ENCODE measurements at places on chromosomes 7 and 10. TPM values are rescaled to one million over a fixed set of nuclear protein-coding genes. Genes with fewer than 3 reads are reported as not detected.
A peak's percentile ranks its signal among the peaks of the same experiment; 100 is the strongest.

DNA sequence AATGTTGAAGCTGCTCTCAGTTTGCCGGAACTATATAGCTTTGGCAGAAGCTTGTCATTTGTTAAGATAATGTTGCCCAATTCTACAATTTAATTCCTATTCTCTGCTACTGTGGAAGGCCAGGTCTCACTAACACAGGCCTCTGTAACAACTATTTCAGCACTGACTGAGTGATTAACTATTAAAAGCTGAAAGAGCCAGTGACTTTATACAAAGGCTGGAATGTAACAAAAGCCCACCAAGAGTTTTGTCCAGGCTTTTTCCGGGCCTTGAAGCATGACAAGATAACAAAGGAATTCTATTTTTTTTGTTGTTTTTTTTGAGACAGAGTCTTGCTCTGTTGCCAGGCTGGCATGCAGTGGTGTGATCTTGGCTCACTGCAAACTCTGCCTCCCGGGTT, 795.6 kb downstream of the PHTF2 start:
- DNase-seq: no peak

DNA sequence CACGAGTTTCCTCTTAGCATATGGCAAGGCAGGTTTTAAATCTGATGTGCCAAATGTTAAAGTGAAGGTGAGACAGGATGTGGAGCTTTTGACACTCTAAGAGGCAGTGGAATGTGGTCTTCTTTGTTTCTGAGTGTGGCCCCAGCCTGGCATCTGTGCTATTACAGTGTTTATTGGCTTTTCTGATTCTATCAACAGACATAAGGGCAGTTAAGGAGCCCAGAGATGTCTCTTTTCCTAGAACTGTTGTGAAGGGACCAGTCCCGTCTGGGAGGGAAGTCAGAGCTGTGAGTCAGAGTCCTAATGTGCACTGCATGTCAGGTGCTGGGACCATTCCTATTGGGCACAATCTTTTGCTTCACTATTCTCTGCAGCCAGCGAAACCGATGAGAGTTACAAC, 32.5 kb downstream of the TRUB1 start:
- DNase-seq: no peak

HMX2 gene
- total RNA-seq: not detected

DNA sequence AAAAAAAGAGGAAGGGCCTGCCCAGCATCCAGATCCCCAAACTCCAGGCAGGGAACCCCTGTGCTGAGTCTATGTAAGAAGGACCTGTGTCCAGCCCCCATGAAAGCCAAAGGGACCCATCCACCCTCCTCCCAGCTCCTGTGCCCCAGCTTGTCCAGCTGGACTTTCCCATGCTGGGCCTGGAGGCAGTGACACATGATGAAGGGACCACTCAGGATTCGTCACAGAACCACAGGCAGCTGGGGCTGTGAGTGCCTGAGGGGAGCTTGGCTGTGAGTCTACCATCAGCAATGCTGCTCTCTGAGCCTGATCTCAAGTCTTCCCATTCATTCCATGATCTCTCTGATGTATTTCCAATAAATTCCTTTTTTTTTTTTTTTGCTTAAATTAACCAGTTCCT, 36.2 kb upstream of the MNX1 start:
- no peak for DNase-seq

NPY4R gene
- total RNA-seq: not detected

AKR1C3 gene
- total RNA-seq: 92.2 TPM

DNA sequence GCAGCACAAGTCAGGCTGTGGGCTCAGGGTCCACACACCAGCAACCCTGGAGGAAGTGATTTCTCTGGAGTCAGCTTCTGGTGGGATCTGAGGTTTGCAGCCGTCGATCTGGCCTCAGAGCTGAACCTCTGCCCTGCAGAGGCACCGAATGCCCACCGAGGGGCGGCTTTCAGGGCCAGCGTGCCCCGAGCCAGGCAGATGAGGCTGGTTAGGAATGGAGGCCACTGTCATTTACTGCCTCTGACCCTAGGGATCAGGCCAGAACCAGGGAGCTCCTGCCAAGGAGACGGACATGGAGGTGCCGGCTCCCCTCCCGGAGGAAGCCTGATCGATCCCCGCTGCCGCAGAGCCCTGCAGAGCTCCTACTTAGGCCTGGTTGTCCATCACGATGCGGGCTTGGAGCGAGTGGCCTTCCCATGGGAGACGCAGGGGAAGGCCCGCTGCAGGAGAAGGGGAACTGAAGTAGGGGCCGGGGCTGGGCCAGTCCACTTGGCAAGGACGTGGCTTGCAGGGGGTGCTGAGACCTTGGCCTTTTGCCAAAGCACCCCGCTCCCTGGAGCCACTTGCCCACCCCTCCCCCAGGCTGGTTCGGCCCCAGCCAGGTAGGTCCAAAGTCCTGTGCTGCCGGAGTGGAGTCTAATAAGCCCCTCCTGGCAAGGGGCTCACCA, 19.6 kb upstream of the ELFN1 start:
- DNase-seq: no peak

- DNase-seq: peak; percentile 69
These were observed 235.7 kb downstream of the AGMO start for GRCh38 chr7:15326044-15326644.

DNA sequence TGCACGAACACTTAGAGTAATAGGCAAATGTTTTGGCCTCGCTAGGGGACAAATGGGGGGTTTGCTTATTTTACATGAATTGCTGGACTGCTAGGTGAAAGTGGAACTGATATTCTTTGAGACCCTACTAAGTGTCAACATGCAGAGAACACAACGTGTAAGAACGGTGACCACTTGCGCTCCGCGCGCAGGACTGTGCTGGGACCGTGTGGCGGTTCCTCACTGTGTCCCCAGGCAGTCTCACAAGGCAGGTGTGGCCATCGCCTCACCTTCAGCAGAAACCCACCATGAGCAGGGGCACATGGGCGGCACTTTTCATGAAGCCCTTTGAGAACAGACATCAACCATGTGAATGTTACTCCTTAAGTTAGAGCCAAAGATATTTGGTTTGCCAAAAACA, 27.2 kb downstream of the PTPRN2 start:
- no peak for DNase-seq

DNA sequence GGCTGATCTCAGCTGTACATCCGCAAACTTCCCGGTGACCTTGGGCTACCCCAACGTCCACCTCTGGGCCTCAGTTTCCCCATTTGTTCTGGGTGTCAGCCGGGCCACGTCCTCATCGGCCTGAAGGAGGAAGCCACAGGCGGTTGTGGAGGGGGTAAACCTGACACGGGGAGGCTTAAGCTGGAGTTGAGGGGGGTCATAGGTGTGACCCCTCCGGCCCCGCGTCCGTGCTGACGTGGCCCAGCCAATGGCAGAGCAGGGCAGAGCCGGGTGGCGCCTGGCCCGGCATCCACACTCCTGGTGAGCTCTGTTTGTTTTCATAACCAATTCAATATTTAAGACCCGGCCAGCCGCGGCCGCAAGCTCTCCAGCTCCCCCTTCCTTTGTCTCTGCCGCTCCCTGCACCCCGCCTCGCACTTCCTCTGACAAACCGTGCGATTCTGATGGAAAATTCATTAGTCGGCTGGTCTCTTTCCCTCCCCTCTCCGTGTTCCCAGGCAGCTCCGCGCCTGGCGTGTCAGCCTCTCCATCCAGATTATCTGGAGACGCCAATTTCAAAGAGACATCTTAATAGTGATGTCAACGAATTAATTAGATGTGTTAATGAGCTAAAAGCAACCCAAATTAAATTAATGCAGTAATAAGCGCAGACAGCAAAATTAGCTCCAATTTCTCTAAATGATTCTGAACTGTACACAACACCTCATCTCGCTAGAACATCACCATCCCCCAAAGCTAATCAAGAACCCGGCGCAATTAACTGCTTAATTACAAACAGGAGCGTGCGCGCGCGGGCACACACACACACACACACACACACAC, 55.4 kb downstream of the MICALL2 start:
- peak; percentile 95 for DNase-seq

TET1 gene
- 2.0 TPM for total RNA-seq

GRCh38 chr7:126809188-126809587, 443.6 kb downstream of the GRM8 start:
- no peak for DNase-seq

PRPS1L1 gene
- not detected for total RNA-seq

ZWINT gene
- total RNA-seq: 156 TPM

DNA sequence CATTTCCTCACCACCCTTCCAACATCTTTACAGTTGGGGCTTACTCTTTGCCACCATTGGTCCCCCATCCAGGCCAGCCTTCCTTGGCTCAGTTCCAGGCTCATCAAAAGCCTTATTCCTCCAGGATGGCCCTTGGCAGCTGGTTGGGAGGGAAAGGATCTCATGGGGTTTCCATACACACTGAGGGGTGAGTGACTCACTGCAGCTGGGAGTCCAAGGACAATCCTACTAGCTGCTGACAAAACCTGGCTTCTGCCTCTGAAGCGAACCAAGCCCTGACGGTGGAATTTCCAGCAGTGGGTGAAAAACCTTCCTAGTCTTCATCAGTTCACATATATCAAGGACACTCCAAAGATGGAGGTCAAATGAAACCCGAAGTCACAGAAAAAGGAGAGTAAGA, 22.9 kb downstream of the CRHR2 start:
- peak; percentile 44 for DNase-seq

DNA sequence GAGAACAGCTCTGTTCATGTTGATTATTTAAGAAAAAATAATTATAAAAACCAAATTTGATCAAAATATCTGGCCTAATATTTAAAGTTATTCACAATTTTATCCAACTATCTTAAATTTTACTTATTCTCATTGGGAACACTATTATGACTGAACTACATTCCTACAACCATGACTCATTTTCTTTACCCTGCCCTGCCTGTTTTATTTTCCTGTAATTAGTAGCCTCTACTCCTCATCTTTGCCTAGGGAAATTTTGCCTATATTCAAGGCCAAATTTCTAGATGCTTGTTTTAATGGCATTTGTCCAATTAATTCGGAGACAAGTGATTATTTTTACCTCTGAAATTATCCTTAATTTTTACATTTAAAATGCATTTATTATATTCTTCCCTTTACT, 289.7 kb upstream of the TMEM229A start:
- no peak for DNase-seq

TEX36 gene
- not detected for total RNA-seq

MACROH2A2 gene
- 42.7 TPM for total RNA-seq

GRCh38 chr7:133540096-133540860, 287.4 kb downstream of the EXOC4 start:
- no peak for DNase-seq

GRCh38 chr7:75900617-75901315, 14.2 kb upstream of the POR start:
- DNase-seq: no peak

NAPEPLD gene
- total RNA-seq: 3.6 TPM

GRCh38 chr7:103993551-103993950, 4.1 kb upstream of the RELN start:
- no peak for DNase-seq

DNA sequence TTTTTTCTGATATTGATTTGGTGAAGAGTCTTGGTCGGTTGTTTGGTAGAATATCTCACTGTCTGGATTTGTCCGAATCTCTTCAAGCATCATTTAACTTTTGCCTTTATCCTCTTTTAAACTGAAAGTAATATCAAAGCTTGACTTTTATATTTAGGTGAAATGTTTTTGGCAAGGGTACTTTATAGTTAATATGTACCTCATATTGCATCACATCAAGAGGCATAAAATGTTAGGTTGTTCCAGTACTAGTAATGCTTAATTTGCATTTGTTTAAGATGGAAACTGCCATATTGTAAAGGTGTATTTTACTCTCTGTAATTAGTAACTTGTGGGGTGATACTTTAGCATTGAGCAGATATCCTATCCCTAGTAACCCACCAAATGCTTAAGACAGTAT, 17.1 kb upstream of the DDX21 start:
- DNase-seq: no peak

DNA sequence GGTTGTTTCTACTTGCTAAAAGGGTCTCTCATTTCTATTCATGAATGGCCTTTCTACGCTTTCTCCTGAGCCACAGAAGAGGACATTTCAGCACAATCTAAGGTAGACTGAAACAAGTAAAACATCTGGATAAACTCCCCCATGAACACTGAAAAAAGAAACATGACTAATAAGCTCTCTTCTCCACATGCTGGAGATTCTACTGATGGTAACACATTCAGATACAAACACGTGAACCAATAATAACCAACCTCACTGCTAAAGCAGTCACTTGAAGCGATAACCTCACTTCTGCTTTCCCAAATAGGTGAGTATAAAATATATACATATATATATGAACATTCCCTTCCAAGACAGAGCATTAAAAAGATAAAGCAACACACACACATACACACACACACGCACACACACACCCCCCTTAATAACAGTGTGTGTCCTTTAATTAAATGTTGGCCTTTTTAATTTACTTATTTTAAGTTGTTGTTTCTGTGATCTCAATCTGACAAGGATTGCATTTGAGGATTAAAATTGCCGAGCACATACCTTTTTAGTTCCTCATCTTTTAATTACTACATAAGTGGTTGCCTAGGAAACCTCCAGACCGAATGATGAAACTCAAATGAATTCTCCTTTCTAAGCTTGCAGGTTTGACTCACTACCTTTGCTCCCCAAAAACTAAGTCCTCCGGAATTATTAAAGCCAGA, 292.4 kb upstream of the KLF14 start:
- DNase-seq: no peak

GRCh38 chr10:123559823-123560092, 106.4 kb upstream of the GPR26 start:
- no peak for DNase-seq

CHST15 gene
- total RNA-seq: 4.0 TPM

ZPBP gene
- total RNA-seq: not detected

- DNase-seq: no peak
These were observed 58.1 kb downstream of the CSGALNACT2 start for GRCh38 chr10:43196131-43196980.

DNA sequence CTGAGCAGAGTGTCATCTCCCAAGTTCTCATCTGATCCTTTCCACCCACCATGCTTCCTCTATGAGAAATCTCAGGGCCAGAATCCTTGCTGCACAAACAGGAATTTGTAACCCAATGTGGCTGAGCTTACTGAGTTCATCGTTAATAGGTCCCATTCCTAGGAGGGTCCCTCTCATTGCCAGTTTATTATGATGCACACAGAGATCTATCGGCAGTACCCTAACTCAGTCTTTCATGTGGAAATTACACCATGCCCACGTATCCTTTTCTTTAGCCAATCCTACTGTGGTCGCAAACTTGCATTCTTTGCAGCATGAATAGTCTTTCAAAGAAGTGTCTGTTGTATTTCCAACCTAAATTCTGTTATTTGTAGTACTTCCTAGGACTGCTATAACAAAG, 12.1 kb downstream of the TMEM236 start:
- DNase-seq: no peak

GRCh38 chr7:82700741-82701140, 257.2 kb upstream of the CACNA2D1 start:
- DNase-seq: no peak

DNA sequence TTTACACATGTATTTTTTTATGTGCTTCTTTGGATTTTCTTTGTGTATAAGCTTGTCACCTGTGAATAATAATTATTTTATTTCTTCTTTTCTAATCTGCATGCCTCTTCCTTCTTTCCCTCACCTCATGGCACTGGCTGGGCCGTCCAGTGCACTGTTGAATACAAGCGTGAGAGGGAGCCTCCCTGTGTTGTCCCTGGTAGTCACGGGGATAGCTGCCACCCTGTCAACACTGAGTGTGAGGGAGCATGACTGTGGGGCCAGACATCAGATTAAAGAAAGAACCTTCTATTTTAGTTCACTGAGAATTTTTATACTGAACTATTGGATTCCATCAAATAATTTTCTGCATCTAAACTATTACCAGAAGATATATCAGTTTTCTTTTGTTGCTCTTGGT, 187.9 kb downstream of the CDC14C start:
- DNase-seq: no peak
